ENCODE measurements at places on chromosomes 16 and 17.
A peak's percentile ranks its signal among the peaks of the same experiment; 100 is the strongest.

- DNase-seq: no peak
Observed at GRCh38 chr16:9340526-9341256, 249.2 kb downstream of the HAPSTR1 start.

DNA sequence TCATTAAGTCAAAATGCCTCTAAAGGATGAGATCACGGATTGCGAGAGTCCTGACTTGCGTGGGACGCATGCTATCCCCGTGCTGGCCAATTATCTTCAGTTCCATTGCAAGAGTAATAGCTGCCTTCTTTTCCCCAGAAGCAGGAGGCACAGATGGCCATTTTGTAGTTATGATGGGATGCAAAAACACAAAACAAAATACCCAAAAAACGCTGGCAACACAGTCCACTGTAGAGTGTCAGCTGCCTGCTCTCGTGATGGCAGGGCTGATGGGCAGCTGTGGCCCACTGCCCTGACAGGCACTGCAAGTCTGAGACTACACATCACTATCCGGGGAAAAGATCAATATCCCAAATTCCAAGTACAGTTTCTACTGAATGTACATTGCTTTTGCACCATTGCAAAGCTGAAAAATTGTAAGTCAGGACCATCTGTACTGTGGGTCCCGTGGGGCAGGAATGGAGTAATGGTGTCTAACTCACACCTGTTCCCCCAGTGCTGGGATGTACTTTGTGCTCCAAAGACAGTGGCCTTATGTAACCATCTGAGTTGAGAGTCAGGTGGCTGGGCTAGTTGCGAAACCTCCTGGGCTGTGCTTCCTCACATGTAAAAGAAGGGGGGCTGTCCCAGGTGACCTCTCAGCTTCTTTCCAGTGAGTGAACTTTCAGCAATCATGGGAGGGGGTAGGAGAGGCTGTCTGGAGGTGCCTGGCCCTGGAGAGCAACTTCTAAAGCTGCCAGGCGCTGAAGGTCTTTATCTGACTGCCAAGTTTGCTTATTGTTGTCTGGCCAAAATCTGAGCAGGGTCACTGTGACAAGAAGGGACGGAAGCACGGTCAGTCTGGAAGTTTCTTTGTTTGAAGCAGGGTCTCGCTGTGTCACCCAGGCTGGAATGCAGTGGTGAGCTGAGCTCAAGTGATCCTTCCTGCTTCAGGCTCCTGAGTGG lies 4.7 kb downstream of the SLC47A1 start:
- no peak for DNase-seq

- no peak for DNase-seq
Observed at GRCh38 chr17:2990396-2990795, 73.0 kb downstream of the OR1D5 start.

DNA sequence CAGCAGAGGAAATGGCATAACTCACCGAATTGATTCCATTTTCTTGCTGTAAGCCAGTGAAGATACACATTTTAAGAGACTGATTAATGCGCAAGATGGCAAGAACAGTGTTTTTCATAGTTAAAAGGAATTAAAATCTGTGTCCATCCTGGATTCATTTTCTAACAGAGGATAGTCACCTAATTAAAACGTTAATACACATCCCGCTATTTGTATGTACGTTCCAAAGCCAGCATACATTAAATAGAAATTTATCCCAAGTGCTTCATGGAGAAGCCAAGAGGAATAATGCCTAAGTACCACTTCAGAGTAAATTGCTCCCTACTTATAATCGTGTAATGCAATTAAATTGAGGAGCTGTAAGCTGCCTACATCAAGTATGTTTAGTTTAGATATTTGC lies 49.9 kb downstream of the RBFOX1 start:
- DNase-seq: no peak

- peak; percentile 54 for DNase-seq
Observed at GRCh38 chr16:85832570-85833218, 33.2 kb downstream of the COX4I1 start.

DNA sequence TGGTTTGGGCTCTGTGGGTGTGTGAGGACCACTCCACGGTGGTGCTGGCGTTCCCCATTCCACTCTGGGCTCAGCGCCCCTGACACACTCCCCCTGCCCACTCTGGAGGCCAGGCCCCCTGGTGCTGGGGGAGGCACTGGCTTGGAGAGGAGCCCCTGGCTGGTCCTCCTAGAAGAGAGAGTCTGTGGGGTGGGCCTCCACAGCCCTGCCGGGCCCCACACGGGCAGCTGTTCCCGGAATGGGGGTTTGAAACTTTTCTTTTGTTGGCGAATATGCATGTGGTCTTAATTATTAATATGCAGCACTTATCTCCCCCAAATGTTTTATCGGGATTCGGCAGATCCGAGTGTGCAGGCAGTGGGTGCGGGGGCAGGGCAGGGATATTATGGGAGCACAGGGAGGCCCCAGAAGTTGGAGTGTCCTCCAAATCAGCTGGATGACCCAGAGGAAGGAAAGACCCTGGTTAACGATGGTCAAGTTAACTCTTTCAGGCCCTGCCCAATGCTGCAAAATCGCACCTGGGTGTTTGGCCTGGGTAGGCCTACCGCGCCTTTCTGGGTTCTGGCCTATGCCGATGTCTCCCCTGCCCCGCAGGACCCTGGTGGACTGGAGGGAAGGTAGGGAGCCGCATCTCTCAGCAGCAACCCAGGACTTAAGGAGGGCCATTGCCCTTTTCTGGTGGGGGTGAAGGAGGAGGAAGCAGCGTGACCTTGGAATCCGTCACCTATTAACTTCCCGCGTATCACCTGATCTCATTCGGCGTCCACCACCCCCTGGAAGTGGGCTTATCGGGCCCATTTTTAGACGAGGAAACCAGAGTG lies 36.0 kb downstream of the TMEM235 start:
- DNase-seq: no peak

DNA sequence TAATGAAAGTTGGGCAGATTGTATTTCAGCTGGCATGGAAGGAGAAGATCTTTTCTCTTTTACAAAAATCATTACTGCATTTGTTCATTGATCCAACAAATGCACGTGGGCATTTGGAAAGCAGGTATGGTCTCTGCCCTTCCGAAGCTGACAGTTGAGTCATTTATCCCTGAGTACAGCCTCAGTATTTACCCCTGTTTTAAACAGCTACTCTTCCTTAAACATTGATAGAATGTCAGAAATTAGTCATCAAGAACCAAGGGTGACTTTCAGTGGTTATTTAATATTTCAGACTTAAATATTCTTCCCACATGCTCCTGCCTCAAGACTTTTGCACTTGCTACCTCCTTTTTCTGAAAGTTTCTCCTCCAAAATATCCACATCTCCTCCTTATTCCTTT lies 226.7 kb upstream of the HSBP1 start:
- DNase-seq: no peak

- no peak for DNase-seq
Observed at GRCh38 chr17:19254651-19255050, 17.5 kb downstream of the EPN2 start.

DNA sequence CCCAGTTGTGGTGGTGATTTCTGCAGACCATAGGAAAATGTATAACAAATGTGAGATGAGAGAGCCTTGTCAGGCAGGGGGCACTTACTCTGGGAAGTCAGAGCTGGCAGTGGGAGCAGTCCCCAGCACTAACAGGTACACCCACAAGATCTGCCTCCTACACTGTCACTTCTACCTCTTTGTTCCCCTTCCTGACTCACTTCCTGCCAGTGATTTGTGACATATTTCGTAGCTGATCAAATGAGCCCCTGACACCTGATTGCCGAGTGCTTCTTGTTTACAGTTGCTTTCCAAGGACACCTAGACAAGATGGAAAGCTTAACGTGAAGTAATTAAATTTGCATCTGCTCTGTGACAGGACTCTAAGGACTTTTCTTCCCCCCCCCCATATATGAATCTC lies 40.5 kb downstream of the FTO start:
- DNase-seq: no peak

GRCh38 chr16:79988721-79989220 lies 388.2 kb upstream of the MAF start:
- DNase-seq: no peak

GRCh38 chr17:74922172-74922571 lies 883 bp downstream of the USH1G start:
- DNase-seq: no peak

GRCh38 chr16:84098939-84099338 lies 17.8 kb downstream of the MBTPS1 start:
- no peak for DNase-seq

- DNase-seq: no peak
Observed at GRCh38 chr17:8474826-8475225, 39.1 kb downstream of the NDEL1 start.

- no peak for DNase-seq
Observed at GRCh38 chr17:28889996-28890395, 7.5 kb downstream of the FLOT2 start.

DNA sequence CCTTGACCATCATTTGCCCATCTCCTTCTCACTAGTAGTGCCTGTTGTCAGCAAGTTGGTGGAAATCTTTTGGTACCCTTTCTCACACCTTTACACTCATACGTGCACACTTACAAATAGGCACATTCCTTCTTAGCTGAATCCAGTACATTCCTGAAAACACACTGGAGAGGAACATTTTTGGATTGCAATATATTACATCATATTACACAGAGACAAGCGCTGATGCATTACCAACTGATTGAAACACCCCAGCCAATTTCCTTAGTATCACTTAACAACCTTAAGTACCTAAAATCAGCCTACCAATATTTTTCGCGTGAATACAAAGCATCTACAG lies 64.1 kb downstream of the PLCG2 start:
- no peak for DNase-seq

- DNase-seq: no peak
Observed at GRCh38 chr17:79622122-79622601, 11.3 kb upstream of the RBFOX3 start.

DNA sequence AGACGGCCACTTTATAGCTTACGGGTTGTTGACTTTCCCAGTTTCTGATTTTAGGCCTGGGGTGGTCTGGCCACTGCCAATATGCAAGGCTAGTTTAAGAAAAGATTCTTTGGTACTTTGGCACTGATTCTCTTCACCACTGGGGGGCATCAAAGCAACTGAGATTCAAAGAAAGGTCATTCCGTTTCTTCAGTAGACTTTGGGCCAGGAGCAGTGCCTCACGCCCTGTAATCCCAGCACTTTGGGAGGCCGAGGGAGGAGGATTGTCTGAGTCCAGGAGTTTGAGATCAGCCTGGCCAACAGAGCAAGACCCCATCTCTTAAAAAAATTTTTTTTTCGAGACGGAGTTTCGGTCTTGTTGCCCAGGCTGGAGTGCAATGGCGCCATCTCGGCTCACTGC lies 53.0 kb downstream of the RPA1 start:
- no peak for DNase-seq

DNA sequence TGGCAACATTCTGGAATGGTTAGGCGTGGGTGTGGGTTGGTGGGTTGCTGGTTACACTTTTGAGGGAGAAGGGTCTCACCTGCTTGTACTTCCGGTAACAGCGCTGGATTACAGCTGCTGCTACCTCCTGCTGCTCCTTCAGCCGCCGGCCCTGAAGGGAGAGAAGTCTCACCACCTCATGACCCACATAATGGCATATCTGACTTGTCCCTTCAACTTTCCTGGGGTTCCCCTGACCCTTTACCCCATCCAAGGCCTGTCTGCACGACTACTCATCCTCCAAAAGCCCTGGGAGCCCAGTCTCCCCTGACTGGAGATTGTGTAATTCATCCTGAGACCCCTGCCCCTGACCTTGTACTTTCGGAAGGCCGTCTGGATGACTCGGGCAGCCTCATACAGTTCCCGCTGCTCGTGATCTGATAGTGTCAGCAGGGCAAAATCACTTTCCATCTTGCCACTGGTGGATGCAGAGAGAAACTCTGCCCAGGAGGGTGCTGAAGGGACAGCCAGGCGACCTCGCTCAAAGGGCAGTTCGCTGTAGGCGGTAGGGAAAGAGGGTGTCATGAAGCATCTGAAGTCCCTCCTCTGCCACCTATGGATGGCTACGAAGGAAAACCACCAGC lies 2.0 kb upstream of the SPAG7 start:
- DNase-seq: no peak

DNA sequence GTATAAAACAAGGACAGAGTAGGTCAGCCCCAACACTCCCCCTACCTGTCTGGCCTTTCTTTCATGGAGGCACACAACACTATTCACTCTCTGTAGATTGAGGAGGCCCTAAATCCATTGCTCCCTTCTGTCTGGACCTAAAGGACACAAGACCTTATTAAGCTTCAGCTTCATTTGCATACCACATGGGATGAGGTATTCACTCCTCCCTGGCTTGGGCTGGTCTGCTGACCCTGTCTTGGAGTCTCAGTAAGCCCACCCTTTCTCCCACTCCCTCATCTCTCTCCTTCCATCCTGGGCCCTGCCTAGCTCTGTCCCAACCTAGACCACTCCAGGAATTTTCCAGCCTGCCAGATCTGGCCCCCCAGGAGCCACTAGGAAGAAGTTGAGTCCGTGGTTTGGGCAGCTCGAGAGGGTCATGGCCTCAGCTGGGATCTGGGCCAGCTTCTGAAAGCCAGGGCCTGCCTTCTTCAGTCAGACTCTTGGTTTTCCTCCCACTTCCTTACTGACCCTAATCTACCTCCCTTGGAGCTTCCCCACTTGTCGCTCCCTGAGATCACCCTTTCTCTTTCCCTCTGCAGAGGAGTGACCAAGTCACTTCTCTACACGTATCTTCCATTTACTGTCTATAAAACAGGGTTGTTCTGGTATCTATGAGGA lies 6.5 kb upstream of the LLGL1 start:
- no peak for DNase-seq

DNA sequence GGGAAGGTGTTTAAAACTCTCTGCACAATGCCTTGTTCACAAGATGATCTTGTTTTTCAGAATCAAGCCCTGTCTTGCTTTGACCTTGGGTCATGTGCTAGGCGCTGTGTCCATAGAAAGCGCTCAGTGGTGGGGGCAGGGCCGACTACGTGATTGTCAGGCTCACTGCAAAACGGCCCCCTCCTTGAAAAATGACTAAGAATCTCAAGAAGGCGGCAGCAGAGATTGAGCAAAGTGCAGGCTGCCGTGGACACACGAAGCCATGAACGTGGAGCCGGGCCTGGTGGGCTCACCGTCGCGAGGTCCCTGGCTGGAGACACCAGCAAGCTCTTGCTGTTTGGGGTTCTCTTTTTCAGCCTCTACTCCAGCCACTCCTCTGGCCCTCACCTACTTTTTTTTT lies 10.2 kb downstream of the ATP2C2 start:
- no peak for DNase-seq

DNA sequence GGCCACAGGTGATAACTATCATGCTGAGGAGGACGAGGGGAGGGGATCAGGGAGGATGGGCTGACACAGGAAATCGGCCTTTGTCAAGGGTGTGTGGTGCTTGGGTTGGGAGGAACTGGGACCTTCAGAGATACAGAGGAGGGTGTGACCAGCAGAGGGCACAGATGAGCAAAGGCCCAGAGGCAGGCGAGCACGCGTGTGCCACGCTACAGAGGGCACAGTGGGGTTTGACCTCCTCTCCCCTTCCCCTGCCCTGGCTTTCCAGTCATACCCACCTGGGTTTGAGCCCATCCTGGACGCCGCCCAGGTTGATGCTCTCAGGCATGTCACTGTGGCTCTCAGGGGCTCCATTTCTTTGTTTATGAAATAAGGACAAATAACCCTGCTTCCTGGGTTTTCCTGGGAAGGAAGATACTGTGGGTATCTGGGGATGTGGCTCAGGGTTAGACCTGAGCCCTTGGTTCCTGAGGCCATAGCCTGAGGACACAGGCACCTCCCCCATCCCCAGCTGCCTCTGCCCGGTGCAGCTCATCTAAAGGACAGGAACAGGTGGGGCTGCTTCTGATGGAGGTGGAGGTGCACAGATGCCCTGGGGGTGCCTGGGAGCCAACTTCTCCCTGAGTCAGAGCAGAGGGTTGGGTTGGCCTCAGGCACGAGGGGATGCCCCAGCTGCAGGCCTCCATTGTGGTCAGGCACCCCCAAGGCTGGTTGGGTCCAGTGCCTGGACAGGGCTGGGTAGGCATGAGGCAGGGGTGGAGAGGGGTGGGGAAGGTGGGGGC lies 51.8 kb downstream of the BEAN1 start:
- DNase-seq: peak; percentile 67

Data from GM12892 (cell line).